Activated naive CD8-positive, alpha-beta T cell treated with anti-CD3 and anti-CD28 coated beads for 36 hours (primary cell): ENCODE measurements at places on chromosomes 6 and 20. TPM values are rescaled to one million over a fixed set of nuclear protein-coding genes. Genes with fewer than 3 reads are reported as not detected.
A peak's percentile ranks its signal among the peaks of the same experiment; 100 is the strongest.

ADGRB3 gene
- not detected for total RNA-seq

- no peaks in the 10 kb centered on the region for H3K27me3 ChIP-seq
- H3K4me3 ChIP-seq, result no peak overlapping the region
- peaks cover 48% of the 10 kb centered on the region for H3K4me1 ChIP-seq
- no peak for DNase-seq
- H3K27ac ChIP-seq, result no peak overlapping the region
Observed at GRCh38 chr6:157069585-157069984, 253.7 kb downstream of the TMEM242 start.

- no peak overlapping the region for H3K4me3 ChIP-seq
- no peaks in the 10 kb centered on the region for H3K4me1 ChIP-seq
- DNase-seq, result no peak
- H3K27me3 ChIP-seq, result peaks cover 51% of the 10 kb centered on the region
- no peaks in the 10 kb centered on the region for H3K36me3 ChIP-seq
Observed at GRCh38 chr6:168320634-168321033, 1.1 kb upstream of the DACT2 start.

DNA sequence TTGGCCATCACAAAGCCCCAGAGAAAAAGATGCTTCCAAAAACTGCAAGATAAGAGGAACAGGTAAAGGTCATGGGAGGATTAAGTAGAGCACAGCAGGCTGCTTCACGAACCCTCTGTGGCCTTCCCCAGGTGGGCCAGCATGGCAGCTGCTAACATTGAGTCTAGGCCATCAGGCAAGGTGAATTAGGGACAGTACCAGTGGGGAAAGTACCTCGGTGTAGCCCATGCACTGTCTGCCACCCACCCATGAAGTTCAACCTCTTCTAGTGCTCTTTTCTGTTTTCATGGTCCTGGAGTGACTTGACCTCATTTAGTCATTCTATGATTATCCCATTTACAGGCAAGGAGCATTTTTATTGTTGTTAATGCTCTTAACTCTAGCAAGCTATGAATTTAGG, 108.6 kb upstream of the DUSP22 start:
- peak; percentile 26 for DNase-seq
- H3K27ac ChIP-seq, result no peak overlapping the region
- H3K27me3 ChIP-seq, result peaks cover 3% of the 10 kb centered on the region
- peaks cover 41% of the 10 kb centered on the region for H3K4me1 ChIP-seq

- H3K4me1 ChIP-seq, result no peaks in the 10 kb centered on the region
- H3K27ac ChIP-seq, result no peak overlapping the region
- no peak overlapping the region for H3K4me3 ChIP-seq
- H3K27me3 ChIP-seq, result peaks cover 14% of the 10 kb centered on the region
Observed at GRCh38 chr20:46323557-46323956, 15.3 kb upstream of the CDH22 start.

- no peak for DNase-seq
- H3K27me3 ChIP-seq, result no peaks in the 10 kb centered on the region
- no peaks in the 10 kb centered on the region for H3K36me3 ChIP-seq
- H3K4me3 ChIP-seq, result no peak overlapping the region
- H3K4me1 ChIP-seq, result no peaks in the 10 kb centered on the region
Observed at GRCh38 chr20:55488593-55488992, 516.7 kb downstream of the CBLN4 start.

DNA sequence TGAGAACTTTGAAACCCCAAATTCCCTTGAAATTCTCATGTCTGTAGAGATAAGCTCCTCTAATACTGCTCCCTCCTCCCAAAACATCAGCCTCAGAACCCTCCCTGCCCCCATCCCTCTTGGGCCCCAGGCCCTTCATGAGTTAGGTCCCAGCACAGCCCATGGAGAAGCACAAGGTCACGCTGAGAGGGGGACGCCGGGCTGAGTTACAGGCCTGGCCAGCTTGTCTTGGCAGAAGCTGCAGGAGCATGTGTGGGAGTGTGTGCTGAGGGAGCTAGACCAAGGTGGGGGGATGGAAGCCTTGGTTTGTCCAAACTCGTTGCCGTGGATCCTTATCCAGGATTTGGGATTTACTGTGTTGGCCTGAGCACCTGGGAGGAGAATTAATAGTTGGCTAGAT, 8.5 kb upstream of the PTCRA start:
- DNase-seq, result no peak
- peaks cover 11% of the 10 kb centered on the region for H3K27me3 ChIP-seq
- H3K27ac ChIP-seq, result no peak overlapping the region
- no peaks in the 10 kb centered on the region for H3K36me3 ChIP-seq

- no peaks in the 10 kb centered on the region for H3K27me3 ChIP-seq
- H3K27ac ChIP-seq, result no peak overlapping the region
- H3K4me3 ChIP-seq, result no peak overlapping the region
- no peak for DNase-seq
Observed at GRCh38 chr6:38460186-38460585, 179.5 kb downstream of the BTBD9 start.

DNA sequence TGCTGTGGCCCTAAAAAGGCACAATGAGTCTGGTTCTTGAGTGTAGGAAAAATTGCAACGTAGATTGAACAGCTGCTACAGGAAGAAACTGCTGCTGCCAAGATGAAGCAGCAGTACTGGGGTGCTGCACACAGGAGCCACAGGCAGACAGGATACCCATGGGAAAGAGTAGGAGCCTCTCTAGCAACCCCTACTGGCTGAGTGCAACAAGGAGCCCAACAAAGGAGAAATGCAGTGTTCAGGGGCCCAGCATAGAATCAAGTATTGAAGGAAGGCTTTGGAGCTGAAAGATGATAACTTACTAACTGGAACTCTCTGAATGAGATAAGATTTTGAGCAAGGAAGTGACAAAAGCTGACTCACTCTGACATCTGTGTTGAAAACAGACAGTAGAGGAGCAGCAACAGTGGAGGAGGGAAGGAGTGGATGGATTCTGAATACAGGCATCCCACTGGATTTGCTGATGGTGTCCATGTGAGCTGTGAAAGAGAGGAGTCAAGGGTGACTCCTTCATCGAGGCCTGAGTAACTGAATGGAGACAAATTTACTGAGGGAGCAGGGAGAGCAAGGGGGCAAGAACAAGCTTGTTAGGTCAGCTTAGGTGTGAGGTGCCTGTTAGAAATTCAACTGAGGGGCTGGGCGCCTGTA, 534.7 kb upstream of the JARID2 start:
- H3K27ac ChIP-seq, result peak overlapping the region; percentile 70
- H3K36me3 ChIP-seq, result no peaks in the 10 kb centered on the region
- peak; percentile 21 for DNase-seq
- H3K4me3 ChIP-seq, result no peak overlapping the region
- peaks cover 12% of the 10 kb centered on the region for H3K4me1 ChIP-seq

ZSCAN16 gene
- total RNA-seq, result 3.3 TPM
